ENCODE measurements at places on chromosomes 3 and 15. TPM values are rescaled to one million over a fixed set of nuclear protein-coding genes. Genes with fewer than 3 reads are reported as not detected.

- no peak overlapping the region for H3K4me3 ChIP-seq
- no peak for DNase-seq
- H3K27me3 ChIP-seq: no peaks in the 10 kb centered on the region
- H3K27ac ChIP-seq: no peak overlapping the region
Measured at GRCh38 chr3:22858486-22858885, 344.6 kb upstream of the UBE2E2 start.

GRCh38 chr15:90557186-90558084 lies 27.7 kb downstream of the CRTC3 start:
- peak; percentile 95 for DNase-seq
- H3K27me3 ChIP-seq: no peaks in the 10 kb centered on the region
- H3K36me3 ChIP-seq: no peaks in the 10 kb centered on the region
- peaks cover 80% of the 10 kb centered on the region for H3K4me1 ChIP-seq
- H3K27ac ChIP-seq: peak overlapping the region; percentile 92

- H3K4me1 ChIP-seq: peaks cover 77% of the 10 kb centered on the region
- H3K27me3 ChIP-seq: no peaks in the 10 kb centered on the region
- H3K4me3 ChIP-seq: no peak overlapping the region
- DNase-seq: no peak
- H3K27ac ChIP-seq: no peak overlapping the region
Measured at GRCh38 chr3:177145954-177146353, 51.3 kb downstream of the TBL1XR1 start.

- H3K36me3 ChIP-seq: no peaks in the 10 kb centered on the region
- H3K27ac ChIP-seq: no peak overlapping the region
- H3K27me3 ChIP-seq: no peaks in the 10 kb centered on the region
- H3K4me3 ChIP-seq: no peak overlapping the region
- no peak for DNase-seq
Measured at GRCh38 chr3:23655749-23656148, 150.0 kb upstream of the UBE2E1 start.

DNA sequence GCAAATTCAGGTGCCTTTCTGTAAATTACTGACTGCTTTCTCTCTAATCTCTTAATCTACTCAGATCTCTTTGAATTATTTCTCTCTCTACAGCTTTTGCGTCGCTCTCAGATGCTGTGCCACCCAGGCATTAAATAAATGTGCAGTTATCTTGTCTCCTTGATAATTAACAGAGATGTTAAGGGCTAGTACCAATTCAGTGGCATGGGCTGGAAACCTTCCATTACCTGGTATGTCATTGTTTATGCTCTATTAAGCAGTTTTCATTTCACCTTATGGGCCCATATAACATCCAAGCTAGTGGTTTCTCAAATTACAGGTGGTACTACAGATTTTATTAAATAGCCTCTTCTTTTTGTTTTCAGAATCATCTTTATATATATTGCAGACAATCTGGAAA lies 66.0 kb downstream of the PEX5L start:
- no peaks in the 10 kb centered on the region for H3K27me3 ChIP-seq
- no peaks in the 10 kb centered on the region for H3K36me3 ChIP-seq
- H3K27ac ChIP-seq: no peak overlapping the region
- no peaks in the 10 kb centered on the region for H3K4me1 ChIP-seq
- no peak overlapping the region for H3K4me3 ChIP-seq

RARB gene
- polyA plus RNA-seq: 2.1 TPM

GRCh38 chr15:100284701-100285100 lies 57.1 kb downstream of the ADAMTS17 start:
- no peaks in the 10 kb centered on the region for H3K36me3 ChIP-seq
- no peaks in the 10 kb centered on the region for H3K27me3 ChIP-seq
- no peak overlapping the region for H3K27ac ChIP-seq
- no peaks in the 10 kb centered on the region for H3K4me1 ChIP-seq
- peak; percentile 90 for DNase-seq

DNA sequence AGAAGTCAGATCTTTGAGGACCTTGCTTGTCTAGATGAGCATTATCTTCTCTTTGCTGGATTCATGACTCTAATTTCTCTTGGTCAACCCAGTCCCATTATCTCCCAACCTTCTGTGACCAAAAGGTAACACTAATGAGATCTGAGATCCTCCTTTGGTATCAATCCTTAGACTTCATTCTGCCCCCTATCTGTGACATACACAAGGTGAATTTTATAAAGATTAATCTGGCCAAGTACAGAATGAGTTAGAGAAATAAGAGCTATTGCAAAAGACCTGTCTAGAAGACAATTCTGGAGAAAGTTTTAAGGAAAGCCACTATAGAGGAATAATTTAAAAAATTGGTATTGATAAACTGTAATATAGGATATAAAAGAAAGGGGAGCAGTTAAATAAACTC lies 113.8 kb upstream of the KCNMB2 start:
- H3K27ac ChIP-seq: no peak overlapping the region
- H3K27me3 ChIP-seq: no peaks in the 10 kb centered on the region
- H3K4me3 ChIP-seq: no peak overlapping the region
- no peaks in the 10 kb centered on the region for H3K36me3 ChIP-seq
- DNase-seq: no peak

- H3K36me3 ChIP-seq: no peaks in the 10 kb centered on the region
- peak overlapping the region; percentile 63 for H3K27ac ChIP-seq
- peaks cover 29% of the 10 kb centered on the region for H3K4me1 ChIP-seq
- H3K4me3 ChIP-seq: no peak overlapping the region
- no peaks in the 10 kb centered on the region for H3K27me3 ChIP-seq
Measured at GRCh38 chr3:186209810-186210752, 101.2 kb upstream of the ETV5 start.

DNA sequence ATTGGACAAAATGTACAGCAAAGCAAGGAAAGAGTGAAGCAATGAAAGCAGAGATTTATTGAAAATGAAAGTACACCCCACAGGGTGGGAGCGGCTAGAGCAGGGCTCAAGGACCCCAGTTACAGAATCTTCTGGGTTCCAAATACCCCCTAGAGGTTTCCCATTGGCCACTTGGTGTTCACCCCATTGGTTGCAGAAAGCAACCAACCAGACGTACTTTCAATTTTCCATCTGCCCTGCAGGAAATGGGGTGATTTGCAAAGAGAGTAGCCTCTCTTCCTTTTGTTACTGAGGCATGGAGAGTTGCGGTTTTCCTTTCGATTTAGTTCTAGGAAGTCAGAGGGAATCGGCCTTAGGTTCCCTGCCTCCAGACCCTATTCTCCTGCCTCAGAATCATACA lies 2.4 kb downstream of the PML start:
- DNase-seq: peak; percentile 50
- peak overlapping the region; percentile 1 for H3K4me3 ChIP-seq
- H3K4me1 ChIP-seq: peaks cover 54% of the 10 kb centered on the region
- H3K36me3 ChIP-seq: peaks cover 6% of the 10 kb centered on the region

DNA sequence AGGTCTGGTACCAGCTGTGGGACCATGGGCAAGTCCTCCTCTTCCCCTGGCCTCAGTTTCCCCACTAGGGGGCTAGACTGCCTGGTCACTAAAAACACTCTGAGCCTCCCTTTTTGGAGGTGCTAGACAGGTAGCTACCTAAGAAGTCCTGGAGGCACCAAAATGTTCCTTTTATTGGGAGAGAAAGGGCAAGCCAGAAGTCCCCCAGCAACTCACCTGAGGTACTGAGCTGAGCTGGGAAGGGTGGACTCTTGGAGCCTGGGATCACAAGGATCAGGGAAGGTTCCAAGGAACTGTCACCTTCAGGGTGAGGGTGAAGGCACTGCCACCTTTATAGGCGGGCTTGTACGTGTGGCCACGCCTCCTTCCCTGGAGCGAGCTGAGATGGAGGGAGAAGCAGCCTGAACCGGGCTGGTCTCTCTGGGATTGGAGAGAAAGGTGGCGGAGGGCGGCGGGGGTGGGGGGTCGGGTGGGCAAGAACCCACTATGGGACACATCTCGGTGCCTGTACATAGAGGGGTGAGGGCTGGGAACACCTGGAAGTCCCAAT lies at the start of gene CYP1A1:
Gene CYP1A1, minus strand, starts transcription at position 304 of the 550 bp plus-strand sequence. CDS start 2,431 bp downstream, outside the sequence.
- H3K27me3 ChIP-seq: peaks cover 14% of the 10 kb centered on the region
- peak within 1 kb of the TSS; percentile 28 for H3K27ac ChIP-seq
- DNase-seq: no peak

- H3K27ac ChIP-seq: no peak overlapping the region
- no peak for DNase-seq
- no peaks in the 10 kb centered on the region for H3K36me3 ChIP-seq
- no peaks in the 10 kb centered on the region for H3K4me1 ChIP-seq
Measured at GRCh38 chr3:110614186-110614585, 457.4 kb upstream of the NECTIN3 start.

SETD2 gene
- 12.0 TPM for polyA plus RNA-seq
